ENCODE measurements at places on chromosomes 1 and 21.

DNA sequence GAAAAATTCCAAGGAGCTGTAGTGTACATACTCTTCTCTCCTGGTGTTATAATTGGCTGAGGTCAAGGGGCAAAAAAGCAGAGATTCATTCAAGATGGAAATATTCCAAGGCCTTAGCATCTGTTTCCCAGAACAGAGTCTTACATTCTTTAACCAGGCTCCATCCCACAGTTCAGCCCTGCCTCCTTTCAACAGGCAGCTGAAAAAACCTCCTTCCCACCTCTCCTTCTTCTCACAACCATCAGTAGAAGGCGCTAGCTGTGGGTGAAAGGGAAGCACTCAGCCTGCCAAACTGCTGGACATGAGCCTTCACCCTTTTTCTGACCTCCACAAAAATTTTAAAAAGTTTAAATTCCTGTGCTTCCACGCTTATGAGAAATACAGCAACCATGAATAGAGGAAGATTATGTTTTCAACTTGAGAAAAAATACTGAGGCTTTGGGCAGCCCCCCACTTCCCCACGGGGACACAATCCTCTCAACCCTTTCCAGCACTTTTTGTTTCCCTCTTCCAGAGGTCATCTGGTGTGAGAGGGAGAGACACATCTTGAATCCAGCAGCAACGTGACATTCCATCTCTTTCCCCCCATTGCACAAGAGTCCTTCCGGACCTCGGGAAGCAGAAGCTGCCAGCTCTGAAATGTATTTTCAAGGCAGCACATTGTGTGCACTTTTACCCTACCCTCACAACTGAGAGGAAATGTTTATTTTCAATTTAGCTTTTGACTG, 43.2 kb upstream of the FMO2 start:
- DNase-seq: peak; percentile 59

DNA sequence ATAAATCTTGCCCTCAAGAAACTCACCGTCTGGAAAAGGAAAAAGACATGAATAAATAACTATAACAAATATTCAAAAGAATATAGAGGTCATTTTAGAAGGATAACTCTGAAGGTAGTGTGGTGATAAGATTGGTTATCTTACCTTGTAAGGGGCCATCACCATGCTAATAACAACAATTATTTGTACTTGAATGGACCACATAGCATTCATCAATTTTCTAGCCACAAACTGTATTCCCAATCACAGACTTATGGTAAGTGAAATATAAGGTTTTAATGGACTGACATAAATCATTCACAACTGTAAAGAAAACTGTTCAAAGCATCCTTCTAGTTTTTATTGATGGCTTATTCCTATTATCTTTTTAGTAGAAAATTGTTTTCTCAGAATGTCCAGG, 57.8 kb downstream of the HMCN1 start:
- DNase-seq: no peak

DNA sequence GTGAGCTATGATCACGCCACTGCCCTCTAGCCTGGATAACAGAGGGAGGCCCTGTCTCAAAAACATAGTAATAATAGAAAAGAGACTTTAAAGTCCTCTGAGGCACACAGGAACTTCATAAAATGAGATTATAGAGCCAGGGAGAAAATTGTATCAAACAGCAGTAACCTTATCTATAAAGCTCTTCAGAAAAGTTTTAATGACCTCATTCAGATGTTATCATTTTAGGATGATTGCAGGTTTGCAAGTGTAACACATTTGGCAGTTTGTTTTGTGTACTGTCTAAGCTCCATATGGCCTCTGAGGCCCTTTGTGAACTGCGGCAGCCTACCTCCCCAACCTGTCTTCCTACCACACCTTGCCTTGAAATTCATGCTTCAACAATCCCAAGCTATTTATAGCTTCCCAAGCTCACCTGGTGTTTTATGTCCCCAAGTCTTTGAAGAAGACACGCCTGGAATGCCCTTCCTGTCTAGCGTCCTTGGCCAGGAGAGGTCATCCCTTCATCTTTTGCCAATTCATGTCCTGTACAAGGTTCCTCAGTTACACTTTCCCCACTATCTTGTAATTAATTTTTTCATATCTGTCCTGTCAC, 8.5 kb upstream of the AKNAD1 start:
- DNase-seq: no peak

DNA sequence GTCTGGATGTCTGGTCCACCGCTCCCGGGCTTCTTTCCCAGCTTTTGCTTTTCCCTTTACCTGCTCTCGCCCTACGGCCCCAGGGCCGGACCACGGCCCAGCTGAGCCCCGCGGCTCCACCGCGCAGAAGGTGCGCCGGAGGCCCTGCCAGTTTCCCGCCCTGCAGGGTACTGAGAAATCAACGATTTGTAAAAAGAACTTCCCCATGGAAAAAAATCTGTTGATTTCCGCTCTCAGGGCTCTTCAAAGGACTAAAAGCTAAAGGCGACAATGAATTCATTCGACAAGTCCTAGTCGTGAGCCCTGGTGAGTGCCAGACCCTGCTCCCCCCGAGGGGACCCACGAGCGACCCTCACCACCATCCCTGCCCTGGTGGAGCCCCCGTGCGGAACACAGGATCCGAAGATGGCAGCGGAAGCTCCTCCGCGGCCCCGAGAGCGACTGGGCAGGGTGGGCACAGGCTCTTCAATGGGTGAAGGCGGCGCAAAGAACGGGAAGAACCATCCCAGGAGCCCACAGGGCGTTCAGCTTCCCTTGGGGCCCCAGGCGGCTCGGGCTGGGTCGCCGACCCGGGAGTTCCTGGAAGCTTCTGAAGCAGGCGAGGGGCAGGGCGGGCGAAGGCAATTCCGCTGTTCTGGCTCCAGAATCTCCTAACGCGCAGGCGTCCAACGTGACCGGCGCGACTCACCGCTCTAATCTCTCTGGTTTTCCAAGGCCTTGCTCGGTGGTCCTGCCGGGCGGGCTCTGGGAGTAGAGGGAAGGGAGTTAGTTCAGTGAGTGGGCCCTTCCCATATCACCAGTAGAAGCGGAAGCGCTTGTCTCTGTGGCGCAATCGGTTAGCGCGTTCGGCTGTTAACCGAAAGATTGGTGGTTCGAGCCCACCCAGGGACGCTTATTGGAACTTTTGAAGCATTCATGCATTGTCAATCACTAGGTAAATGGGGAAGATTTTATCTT, 6.6 kb upstream of the RNU1-2 start:
- DNase-seq: no peak

DNA sequence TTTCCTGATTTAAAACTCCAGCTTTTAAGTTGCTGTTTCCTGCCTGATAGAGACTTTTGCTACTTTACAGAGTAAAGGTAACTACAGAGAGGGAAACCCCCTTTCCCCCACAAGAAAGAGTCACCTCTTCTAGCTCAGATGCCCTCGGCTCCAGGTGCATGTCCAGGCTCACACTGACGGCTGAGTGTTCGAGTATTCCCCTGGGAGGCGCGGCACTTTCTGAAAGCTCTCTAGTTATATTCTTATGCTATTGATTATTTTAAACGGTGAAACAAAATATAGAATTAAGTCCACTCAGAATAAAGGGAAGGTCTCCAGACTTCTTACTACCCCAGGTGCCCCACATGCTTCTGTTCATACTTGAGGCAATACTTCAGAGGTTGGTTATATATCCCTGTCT, 160.3 kb upstream of the FMN2 start:
- DNase-seq: no peak

GRCh38 chr1:106995970-106996369, 60.5 kb upstream of the PRMT6 start:
- no peak for DNase-seq

DNA sequence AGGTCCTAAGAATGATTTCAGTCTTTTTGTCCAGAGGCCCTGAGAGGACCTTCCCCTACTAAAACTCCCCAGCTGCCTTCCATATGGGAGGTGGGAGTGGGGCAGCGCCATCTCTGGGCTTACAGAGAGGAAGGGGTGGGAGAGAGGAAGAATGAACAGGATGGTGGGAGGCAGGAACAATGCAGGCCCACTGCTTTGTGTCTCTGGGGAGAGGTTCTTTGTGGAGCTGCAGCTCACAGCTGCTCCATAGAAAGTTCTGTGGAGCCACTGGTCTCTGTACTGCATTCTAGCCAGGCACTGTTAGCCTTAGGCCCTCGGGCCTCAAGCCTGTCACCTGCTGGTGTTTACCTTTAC, 43.6 kb upstream of the A3GALT2 start:
- no peak for DNase-seq

All from GM04504 (cell line).